ENCODE measurements at places on chromosomes 1 and 21.

GRCh38 chr1:159960721-159961381 lies 6.8 kb upstream of the SLAMF9 start:
- no peak for DNase-seq

DNA sequence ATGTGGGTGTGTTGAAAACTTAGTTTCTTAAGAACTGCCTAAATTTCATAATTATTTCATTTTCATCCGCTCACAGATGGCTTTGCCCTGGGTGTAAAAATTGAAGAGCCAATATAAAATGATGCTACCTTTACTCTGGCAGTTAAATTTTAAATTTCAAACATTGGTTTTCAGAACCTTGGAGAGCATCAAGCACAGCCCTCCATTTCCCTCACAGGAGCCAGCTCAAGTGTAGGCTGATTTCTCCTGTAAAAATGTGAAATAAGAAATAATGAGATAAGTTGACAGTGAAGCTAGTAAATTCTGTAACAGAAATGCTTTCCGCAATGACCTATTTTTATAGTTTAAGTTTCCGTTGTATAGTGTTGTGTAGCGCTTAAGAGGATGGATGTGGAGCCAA lies 53.9 kb upstream of the AKT3 start:
- DNase-seq: no peak

GRCh38 chr1:68975212-68975933 lies 478.5 kb upstream of the DEPDC1 start:
- no peak for DNase-seq

GRCh38 chr1:204879351-204879750 lies 8.7 kb downstream of the NFASC start:
- DNase-seq: no peak

Measured in HFF-Myc (cell line).